ENCODE measurements at places on chromosomes 3 and 15.

GRCh38 chr3:186511245-186511644, 32.9 kb downstream of the CRYGS start:
- no peak for DNase-seq

GRCh38 chr3:171895900-171896299, 52.8 kb downstream of the TMEM212 start:
- no peak for DNase-seq

DNA sequence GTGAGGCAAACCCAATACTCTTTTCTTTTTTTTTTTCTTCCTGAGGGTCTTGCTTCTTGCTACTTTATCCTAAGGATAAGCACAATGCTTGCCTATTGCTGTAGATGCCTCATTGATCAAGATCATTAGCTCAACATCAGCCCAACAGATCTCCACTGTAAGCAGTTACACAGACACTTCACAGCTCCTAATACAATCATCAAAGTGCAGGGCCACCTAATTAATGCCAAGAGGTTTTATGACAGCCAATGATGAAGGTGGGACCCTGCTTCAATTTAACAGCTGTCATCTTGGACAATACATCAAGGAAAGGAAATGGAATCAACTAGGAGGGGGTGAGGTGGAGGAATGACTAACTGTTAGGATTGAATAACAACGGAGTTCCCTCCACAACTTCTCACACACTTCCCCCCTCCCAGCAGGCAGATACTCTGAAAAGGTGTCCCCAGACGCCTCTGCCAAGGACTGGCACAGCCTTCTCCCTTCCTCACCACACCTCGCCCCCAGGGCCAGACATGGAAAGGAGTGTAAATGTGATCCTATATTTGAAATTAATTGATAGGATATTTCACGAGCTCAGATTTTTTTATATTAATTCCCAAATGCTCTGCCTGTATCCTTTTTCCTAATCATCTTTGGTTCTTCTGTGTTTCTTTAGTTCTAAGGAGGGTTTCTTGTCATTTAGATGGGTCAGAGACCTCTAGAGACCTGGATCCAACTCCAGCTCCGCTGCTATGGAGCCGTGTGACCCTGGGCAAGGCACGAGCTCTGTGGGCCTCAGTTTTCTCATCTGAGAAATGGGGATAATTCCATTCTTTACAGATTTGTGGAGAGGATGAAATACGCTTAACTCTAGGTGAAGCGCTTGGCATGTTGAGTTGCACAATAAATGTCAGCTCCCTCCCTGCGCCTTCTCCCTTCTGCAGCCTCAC, 1.2 kb downstream of the DCLK3 start:
- DNase-seq: no peak

- no peak for DNase-seq
Measured at GRCh38 chr15:34084086-34084485, 17.6 kb downstream of the EMC7 start.

DNA sequence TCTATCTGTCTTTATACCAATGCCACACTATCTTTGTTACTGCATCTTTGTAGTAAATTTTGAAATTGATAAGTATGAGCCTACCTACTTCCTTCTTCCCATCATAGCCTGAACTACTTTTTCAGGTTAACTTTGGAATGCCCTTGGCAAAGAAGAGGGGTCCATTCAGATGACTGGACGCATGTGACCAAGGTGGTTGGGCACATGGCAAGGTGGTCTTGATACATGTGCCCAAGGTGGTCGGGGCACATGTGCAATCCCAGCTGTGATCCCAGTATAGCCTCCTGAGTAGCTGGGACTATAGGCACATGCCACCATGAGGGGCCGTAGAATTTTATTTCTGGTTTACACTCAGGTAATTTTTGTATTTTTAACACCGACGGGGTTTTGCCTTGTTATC, 330.2 kb downstream of the GABRB3 start:
- DNase-seq: no peak

DNA sequence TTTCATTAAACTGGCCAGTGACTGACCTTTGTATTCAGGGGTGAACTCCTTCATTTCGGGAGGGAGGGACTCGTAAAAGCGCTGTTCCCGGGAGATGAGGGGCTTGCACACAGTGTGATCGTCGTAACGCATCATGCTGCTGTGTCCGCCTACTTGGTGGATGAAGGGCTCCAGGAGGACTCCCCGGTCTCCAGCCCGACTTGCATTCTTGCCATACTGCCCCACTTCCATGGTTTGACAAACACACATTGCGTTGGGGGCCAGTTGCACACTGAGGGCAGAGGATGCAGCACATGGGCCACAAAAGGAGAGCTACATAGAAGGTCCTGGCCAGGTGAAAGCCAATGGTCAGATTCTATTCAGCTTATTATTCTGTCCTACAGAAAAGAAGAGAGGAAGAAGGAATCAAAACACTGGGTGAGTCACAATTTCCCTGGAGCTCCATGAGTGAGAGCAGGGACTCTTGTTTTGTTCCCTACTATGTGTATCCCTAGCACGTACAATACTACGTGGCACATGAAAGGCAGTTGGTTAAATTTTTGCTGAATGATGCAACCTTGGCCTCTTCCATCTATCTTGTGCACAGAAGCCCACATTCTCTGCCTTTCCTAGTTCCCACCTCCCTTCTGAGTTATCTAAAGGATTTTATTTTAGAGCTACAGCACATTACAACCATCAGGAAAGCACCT, 24.2 kb upstream of the GMPPB start:
- DNase-seq: peak; percentile 48

DNA sequence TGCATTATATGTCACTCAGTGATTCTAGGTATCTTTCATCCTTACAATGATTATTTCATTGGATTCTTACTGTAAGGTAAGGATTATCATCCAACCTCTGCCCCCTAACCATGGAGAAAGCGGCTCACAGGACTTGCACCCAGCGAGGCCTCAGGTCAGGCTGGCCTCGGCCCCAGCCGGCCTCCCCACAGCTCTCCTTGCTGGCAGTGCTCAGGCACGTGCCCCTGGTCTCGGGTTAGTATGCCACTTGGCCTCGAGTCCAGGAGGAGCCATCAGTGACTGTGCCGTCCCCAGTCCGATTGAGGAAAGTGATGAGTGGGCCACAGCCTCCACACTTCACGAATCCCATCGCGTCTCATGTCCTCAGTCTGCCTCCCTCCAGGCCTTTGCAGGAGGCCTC, 35.7 kb upstream of the GABRG3 start:
- no peak for DNase-seq

DNA sequence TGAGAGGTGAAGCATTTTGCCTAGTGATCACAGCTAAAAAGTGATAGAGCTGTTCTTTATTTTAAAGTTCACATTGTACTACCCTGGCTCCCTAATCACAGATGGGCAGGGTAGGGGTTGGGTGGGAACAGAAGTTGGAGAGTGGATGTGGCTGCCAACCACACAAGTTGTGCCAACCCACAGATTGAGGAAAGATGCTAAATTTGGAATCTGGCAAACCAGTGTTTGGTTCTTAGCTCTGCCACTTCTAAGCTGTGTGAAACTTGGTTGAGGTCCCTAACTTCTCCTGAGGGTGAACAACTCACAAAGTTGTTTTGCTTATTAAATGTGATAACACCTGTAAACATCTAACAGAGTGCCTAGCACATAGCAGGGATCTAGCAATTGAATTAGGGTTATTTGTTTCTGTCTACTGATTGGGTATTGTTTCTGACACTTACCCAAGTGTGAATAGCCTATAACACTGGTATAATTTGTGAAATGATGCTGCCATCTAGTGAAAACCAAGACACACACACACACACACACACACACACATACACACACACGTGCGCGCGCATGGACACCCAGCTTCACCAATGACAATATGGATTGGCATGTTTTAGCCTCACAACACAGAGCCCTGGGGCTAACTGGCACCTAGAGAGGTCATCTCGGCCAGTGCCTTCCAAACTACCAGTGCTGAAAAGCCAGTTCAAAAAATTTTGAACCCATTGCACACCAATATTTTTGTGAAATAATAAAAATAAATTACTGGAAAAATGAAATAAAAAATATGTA, 25.3 kb downstream of the ADGRG7 start:
- no peak for DNase-seq

- DNase-seq: no peak
Measured at GRCh38 chr3:138846262-138846791, 11.6 kb upstream of the PIK3CB start.

DNA sequence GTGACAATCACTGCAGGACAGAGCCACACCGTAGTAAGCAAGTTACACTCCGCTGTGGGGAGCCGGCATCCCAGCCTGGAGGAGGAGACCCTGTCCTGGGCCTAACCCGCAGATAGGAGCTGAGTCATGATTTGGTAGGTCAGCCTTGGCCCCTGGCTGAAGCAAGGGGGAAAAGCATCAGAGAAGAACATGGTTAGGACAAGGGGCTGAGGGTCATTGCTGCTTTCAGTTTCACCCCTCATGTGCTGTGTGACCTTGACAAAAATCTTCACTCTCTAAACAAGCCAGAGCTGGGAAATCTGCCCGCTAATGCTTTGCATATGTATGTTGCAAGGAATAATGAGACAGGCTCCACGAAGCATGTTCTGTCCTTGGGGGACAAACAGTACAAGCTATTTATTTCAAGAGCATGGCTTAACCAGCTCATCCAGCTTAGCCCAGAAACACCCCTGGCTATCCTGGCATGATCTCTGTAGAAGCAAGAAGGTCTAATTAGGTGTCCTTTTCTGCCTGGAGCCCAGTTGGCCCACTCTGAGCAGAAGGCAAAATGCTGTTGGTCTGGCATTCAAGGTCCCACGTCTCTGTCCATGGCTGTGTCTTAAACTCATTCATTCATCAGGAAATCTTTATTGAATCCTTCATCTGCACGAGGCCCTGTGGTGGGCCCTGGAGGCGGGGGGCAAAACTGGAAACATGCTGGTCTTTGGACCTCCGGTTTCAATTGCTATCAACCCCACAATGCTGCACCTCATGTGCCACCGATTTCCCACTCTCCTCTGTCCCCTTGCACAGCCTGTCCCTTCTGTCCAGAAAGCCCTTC, 221.3 kb upstream of the LYSMD4 start:
- no peak for DNase-seq

- no peak for DNase-seq
Measured at GRCh38 chr15:48332642-48333034, 1.4 kb downstream of the DUT start.

- peak; percentile 13 for DNase-seq
Measured at GRCh38 chr3:22117751-22118346, 366.8 kb upstream of the ZNF385D start.

- no peak for DNase-seq
Measured at GRCh38 chr3:171334465-171334811, 125.8 kb downstream of the TNIK start.

DNA sequence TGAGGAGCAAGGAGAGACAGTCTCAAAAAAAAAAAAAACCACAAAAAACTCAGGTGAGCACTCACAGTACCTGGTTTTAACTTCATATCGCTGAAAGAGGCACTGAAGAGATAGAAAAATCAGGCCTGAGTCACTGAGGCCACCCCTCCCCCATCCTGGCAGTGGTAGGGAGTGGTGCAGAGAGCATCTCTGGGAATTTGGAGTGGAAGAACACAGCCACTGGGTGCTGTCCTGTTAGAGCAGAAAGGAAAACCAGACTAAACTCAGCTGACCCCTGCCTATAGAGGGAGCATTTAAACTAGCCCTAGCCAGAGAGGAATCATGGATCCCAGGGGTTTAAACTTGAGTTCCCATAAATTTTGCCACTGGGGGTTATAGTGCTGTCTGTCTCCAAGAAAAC, 22.2 kb upstream of the DNAJC13 start:
- DNase-seq: no peak

- DNase-seq: no peak
Measured at GRCh38 chr3:71657831-71658530, 67.2 kb downstream of the EIF4E3 start.

- no peak for DNase-seq
Measured at GRCh38 chr3:155334914-155335723, 41.6 kb upstream of the STRIT1 start.

DNA sequence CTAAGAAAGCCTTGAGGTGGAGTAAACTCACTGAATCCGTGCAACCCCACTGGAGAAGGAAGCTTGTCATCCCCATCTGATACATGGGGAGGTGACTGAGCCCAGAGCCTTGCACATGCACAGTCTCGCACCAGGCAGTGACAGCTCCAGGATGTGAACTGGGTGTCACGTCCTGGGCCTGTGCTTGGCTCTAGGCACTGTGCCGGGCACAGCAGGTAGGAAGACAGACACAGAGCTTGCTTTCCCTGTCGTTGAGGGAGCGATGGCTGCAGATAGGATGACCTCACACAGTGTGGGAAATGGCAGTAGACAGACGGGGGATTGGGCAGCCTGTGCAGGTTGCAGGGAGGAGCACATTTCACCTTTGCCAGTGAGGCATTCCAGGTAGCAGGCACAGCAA, 12.2 kb upstream of the ATP2B2 start:
- no peak for DNase-seq

DNA sequence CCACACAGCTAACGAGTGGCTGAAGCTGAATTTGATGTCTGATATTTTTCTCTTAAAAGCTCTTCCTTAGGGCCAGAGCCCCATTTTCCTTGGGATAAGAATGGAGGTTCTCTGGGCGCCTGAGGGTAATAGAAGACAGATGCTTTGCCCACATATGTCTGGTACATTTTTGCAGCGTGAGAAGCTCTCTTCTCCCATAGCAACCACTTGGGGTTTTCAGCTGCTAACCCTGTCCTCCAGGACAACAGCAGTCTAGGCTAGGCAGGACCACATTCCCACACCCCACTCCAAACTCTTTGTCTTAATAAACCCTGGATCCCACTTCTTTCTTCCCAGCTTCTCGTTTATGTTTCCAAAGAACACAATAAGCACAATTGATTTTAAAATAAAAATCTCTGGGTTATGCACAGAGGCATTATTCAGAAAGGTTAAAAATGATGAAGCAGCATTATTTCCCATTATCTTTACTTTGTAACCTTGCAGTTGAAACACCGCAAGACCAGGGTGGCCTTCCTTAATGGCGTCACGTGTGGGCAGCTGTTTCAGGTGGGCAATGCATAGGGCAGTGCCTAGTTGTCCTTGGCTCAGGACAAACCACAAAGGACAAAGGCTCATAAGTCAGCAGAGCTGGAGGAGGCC, 56.5 kb upstream of the NTRK3 start:
- no peak for DNase-seq

- no peak for DNase-seq
Measured at GRCh38 chr3:84683493-84683892, 275.3 kb upstream of the CADM2 start.

GRCh38 chr3:17931131-17931530, 188.7 kb upstream of the TBC1D5 start:
- no peak for DNase-seq

DNA sequence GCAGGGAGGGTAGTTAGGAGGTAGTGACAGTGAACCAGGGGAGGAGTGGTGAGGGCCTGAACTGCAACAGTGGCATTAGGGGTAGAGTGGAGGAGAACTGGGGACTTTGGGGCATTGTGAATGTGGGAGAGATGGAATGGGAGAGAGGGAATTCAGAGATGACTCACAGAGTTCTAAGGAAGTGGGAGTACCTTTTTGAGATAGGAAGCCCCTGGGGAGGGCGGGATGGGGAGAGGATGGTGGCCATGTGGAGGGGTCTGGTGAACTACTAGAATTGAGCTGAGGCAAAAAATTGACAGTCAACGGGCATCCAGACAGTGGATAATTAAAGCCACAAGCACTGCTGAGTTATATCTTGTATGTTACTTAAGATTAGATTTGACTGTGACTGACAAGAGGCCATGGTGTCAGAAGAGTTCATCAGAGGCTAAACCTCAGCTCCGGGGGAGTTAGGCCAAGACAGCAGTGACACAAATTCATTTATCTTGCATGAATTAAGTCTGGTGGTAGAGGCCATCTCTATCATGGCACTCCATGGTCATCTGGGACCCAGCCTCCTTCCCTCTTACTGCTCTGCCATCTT, 34.0 kb downstream of the PLEKHO2 start:
- no peak for DNase-seq
